ENCODE measurements at places on chromosomes 13 and 19.

DNA sequence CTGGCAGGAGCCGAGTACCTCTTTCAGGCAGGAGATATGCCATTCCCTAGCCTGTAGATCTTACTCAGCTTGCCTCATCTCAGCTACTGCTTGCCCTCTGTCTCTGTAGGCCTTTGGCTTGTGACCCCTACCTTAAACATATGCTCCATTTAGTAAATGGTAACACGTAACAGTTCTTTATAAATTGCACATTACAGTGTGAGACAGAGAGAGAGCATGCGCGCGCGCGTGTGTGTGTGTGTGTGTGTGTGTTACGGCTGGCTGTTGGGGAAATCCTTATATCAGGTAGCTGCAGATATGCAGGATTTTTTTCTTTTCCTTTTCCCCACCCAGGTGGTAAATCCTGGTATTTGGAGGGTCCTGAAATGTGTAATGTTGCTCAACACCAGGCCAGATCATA is 4.2 kb downstream of the SPINT2 start:
- no peak for DNase-seq

- no peak for DNase-seq
Measured at GRCh38 chr19:7779631-7780486, 16.8 kb downstream of the CLEC4M start.

- DNase-seq: no peak
Measured at GRCh38 chr13:24184882-24185281, 24.4 kb downstream of the SPATA13 start.

DNA sequence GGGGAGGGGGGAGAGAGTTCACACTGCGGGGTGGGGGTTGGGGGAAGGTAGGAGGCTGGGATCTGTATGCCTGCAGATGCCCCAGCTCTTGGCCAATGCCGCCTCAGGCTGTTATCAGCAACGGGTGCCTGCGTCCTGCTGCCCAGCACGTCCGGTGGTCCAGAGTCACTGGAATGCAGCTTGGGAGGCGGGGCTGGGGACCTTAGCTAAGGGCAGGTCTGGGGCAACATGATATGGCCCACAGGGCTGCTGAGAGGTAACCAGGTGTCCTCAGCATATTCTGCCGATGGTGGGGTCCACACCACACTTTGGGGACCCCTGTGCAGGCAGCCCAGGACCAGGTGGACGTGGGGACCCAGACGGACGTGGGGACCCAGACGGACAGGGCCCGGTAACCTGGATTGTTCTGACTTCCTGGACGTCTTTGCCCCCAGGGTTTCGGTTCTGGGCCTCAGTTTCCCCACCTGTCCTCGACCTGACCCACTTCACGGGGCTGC is 668 bp upstream of the ARHGAP45 start:
- no peak for DNase-seq

DNA sequence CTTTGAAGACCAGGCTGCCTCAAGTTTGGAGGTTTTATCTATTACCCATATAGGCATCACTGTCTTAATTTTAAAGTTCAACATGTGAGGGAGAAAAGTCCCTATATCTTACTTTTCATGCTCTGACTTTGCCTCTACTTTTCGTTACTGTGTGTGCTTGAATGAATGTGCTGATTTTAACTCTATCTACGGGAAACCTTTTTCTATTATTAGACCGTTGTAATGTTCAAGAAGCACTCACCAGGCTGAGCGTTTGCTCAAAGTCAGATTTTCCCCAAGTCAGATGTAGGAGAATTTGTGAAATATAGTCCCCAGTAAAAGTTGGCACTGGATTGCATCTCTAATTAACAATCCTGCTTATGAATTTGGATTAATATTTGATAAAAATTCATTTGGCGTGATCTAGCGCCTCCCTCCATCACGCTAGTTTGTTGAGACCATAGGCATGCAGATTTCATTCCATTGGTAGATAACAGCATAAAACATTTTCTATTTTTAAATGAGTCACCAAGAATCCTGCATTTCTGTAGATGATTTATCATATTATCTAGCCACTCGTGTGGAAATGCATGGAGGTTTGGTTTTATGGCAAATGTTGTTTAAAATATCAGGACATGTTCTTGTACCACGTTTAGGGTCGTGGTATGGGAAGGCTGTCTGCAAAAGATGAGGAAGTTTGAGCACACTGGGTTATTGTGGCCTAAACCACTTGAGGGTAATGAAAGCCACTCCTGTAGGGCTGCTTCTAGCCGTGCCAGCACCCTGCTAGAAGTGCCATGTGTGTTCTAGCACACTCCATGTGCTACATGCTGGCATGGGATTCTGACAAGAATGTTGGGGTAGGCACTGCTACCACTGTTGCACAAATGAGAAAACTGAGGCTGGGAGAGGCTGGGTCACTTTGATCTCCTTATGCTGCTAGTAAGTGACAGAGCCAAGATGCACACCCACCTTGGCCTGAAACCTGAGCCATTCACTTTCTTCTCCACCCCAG is 179.4 kb downstream of the FGF9 start:
- DNase-seq: no peak

GRCh38 chr13:80235967-80236302 is 105.0 kb downstream of the SPRY2 start:
- DNase-seq: no peak

GRCh38 chr19:46660551-46661019 is 397 bp downstream of the DACT3 start:
- no peak for DNase-seq

DNA sequence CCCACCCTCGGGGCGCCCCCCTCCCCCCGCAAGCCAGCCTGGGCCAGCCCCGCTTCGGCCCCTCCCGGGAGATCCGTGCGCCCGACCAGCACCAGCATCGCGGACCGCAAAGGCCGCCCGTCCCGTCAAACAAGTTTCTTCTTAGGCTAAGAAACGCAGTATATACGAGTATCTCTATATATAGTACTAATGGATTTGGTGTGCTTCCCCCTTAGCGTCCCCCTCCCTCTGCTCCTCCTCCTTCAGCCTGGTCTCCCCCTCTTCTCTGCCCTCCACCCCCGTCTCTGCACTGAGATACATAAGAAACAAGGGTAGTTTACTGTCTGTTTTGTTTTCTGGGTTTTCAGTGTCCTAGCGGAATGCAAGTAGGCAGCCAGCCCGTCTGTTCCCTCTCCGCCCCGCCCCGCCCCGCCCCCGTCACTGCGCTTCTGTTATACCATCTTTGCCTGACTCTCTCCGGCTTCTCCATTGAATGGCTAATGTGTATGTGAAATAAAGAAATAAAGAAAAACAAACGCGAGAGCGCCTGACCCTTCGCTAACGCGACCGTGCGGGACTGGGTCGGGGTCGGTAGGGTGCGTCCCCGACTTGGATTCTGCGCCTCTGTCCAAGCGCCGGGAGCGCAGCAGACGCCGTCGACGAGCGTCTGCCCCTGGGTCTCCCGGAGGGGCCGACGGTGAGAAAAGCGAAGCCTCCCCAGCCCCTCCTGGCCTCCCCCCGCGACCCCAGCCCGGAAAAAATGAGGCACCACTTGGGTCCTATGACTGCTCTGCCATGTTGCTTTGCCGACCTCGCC is 4.2 kb downstream of the LYL1 start:
- DNase-seq: no peak

GRCh38 chr19:32404933-32405430 is 588 bp upstream of the DPY19L3 start:
- DNase-seq: no peak

DNA sequence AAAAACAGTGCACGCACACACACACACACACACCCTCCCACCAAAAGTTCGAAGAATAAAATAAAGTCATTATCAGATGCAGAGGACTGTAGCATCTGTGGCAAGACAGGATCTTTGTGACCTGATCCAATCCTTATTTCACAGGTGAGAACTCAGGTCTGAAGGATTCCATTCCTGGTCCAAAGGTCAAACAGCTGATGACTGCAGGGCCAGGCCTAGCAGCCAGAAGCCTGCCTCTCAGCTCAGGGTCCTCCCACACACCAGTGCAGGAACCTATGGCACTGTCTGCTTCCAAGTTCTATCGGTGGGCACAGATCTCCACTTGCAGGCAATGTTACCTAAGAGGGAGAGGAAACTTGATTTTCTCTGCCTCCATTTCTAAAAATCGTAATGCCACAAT is 57.5 kb downstream of the SERP2 start:
- no peak for DNase-seq

DNA sequence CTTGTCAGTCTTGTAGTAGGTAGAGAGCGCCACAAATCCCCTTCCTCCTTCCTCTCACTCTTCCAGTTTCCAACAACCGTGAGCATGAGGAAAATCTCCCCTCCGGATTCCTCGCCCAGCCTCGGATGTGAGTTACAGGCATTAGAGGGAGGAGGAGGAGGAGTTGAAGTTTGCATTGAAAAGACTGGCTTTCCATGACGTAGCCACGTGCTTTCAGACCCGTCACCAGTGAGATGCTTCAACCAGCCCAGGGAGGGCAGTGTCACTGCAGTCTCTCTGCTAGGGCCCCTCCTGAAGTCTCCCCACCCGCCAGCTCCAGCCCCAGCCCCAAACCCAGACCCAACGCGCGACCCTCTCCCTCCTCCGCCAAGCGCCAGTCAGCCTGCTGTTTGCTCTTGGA is 442 bp upstream of the FGF14 start:
- DNase-seq: no peak

- DNase-seq: no peak
Measured at GRCh38 chr19:6059396-6059947, 50.8 kb downstream of the RFX2 start.

GRCh38 chr13:100673713-100674571 is 653 bp downstream of the TMTC4 start:
- peak; percentile 90 for DNase-seq

GRCh38 chr13:75432811-75433244 is 49.1 kb downstream of the TBC1D4 start:
- DNase-seq: no peak

GRCh38 chr19:9009431-9009830 is 778 bp downstream of the MUC16 start:
- no peak for DNase-seq

DNA sequence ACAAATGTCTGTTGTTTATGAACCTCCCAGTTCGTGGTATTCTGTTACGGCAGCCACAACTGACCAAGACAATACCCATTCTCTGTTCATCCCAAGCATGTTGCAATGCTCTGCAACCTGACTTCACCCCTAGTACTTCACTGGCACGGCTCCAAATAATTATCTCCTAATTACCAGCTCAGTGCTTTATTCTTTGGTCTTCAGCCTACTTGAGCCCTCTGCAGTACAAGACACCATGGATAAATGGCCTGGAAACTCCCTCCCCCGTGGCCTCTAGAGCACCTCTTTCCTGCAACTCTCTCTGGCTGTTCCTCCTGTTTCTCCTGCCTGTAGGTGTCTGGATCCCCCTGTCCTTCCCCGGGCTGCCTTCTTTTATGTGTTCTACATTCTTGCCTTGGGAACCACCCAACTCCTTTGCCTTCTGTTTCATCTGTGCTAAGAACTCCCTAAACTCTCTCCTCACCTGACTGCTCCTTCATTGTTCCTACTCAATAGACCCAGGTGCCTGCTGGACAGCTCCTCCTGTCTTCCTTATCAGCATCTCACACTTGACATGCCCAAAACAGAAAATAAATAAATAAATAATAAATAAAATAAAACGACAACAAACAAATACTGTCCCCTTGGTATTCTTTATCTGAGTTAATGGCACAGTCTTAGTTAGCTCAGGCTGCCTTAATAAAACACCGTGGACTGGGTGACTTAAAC is 200.4 kb upstream of the IPO5 start:
- no peak for DNase-seq

DNA sequence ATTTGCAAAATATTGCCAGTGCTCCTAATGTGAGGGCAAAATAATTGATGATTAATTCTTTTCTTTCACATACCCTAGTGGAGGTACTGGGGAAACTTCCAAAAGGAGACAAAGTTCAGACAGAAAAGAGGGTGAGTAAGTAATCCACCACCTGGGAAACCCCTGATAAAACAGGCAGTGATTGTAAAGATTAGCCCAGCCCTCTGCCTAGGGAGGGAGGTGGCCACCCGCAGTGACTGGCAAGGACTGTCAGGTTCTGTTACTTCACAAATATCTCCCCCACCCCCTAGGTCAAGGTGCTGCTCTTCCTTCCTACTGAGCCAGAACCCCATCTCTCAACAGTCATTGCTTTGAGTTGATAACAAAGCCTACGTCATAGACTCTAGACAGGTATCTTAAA is 239.7 kb downstream of the DNAJC15 start:
- DNase-seq: no peak

DNA sequence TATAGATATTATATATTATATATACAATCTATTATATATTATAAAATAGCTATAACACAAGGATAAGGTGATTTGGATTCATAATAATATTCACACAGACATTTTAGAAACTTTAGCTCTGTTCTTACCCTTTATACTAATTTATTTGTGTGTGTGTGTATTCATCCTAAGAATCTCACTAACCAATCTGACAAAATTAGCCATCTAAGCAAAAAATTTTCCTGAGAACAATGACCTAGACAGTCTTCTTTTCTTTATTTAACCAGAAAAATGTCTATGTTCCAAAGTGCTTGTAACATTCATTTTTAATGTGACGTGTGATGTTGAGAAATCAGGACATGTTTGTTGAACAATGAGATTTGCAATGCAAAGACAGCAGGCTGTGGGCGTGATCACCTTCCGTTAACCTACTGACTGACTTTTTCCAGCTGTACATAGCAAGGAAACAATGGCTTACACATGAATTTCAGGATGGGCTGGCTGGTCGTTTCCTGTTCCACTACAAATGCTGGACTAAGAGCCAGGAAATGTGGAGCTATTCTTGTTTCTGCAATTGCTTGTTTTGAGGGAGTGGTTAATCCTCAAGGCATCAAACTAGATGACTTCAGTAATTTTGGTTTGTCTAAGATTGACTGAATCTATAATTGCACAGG is 634.6 kb upstream of the ARGLU1 start:
- no peak for DNase-seq

DNA sequence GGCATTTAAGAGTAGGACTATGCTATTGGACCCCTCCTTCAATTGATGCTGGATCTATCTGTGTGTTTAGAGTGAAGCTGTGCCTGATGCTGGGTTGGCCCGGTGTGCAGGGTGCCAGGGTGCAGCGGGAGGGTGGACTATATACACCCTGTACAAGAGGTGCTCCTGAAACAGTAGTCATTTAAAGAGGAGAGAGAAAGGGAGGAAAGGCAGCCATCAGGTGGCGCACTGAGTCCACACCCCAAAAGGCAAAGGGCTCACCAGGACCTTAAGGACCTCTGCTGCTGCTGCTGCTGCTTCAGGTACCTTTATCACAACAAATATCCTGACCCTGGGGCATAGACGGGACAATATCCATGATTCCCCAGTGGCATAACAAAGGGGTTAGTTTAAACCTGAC is 39.4 kb downstream of the ZNF136 start:
- no peak for DNase-seq

GRCh38 chr13:40024204-40024966 is 368.9 kb downstream of the COG6 start:
- no peak for DNase-seq

DNA sequence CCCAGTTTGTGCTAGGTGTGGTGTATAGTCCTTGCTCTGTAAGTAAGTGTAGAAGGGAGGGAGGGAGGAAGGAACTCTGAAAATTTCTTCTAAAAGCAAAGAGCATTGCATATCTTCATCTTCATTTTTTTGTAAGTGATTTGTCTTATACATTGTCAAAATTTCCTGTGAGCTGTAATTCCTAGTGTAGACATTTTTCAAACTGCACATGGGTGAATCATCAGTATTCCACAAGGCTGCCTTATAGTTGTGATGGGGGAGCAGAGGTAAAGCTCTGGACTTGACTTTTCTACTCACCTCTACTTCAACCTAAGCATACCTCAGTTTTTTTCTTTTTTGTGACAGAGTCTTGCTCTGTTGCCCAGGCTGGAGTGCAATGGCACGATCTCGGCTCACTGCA is 86.9 kb downstream of the CDK8 start:
- no peak for DNase-seq

All from smooth muscle cell of the brain vasculature (primary cell).